ENCODE measurements at places on chromosomes 16 and 17.

GRCh38 chr17:58353389-58353825, 1.4 kb upstream of the SUPT4H1 start:
- DNase-seq: no peak

- DNase-seq: no peak
These were observed 18.9 kb upstream of the P2RX1 start for GRCh38 chr17:3935140-3935542.

- DNase-seq: no peak
These were observed 682.4 kb downstream of the TOX3 start for GRCh38 chr16:51864575-51864974.

DNA sequence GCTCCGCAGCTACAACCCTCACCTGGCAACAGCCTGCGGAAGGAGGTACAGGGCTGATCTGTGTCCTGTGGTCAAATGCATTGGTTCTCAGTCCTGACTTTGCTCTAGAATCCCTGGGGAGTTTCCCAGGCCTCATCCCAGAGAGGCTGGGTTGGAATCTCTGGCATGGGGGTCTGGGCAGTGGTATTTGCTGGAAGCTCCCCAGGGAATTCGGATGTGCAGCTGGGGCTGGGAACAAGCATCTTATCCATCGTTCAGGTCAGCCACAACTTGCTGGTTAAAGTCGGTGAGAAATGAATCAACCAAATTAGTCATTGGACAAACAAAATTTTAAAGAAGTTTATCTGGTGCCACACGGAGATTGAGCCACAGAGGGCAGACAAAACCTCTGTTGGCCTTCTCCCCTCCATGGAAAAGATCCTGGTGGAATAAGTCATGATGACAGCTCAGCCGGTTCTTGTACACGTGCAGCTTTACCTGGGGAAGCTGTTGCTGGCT, 231.2 kb downstream of the FOXL1 start:
- peak; percentile 11 for DNase-seq

- no peak for DNase-seq
These were observed 70.5 kb downstream of the TIMM22 start for GRCh38 chr17:1067282-1067956.

DNA sequence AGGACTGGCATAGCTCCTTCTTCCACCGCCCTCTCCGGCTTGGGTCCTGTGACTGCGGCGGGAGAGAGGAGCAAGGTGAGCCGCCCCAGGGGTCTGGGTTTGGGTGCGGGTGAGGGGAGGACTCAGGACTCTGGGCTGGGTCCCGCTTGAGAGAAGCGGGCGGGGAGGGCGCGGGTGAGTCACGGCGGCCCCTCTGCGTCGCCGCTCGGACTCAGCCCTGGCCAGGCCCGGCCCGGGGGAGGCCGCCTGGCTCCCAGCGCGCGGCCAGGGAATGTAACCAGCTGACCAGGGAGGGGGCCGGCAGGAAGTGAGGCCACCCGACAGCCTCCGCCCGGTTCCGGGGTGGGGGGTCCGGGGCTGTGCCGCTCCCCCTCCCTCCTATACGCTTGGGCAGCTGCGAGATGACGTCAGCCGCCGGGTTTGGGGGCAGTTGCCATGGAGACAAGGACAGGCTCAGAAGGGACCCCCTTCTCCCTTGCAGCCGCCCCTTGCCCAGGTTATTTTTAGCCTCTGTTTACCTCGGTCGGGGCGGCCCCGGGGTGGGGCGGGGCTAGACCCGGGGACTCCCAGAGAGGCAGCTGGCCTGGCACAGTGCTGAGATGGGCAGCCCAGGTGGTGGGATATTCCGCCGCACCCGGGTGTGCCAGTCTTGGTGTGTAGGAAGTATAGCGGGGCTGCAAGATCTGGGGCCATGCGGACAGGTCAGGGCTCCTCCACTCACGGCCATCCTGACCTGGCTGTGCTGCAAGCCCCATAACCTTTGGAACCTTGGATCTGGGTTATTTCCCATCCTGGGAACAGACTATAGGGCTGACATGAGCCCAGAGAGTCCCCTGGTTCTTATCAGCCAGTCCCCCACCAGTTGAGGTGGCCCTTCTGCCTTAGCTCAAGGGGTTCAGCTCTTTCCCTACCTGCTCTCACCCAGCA, 1.6 kb downstream of the RIPOR1 start:
- DNase-seq: no peak

DNA sequence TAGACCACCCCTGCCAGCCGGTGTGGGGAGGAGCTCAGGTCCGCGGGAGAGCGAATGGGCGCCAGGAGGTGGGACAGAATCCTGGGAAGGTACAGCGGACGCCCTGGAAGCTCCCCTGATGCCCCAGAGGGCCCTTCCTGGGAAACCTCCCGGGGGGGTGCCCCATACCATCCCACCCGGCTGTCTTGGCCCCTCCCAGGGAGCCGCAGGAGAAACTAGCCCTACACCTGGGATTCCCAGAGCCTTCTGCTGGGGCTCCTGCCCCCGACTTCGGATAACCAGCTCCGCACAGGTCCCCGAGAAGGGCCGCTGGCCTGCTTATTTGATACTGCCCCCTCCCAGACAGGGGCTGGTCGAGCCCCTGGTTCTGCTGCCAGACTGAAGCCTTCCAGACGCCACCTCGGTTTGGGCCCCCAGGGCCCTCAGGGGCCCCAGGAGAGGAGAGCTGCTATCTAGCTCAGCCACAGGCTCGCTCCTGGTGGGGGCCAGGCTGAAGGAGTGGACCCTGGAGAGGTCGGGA, 3.0 kb upstream of the CBX4 start:
- DNase-seq: no peak

DNA sequence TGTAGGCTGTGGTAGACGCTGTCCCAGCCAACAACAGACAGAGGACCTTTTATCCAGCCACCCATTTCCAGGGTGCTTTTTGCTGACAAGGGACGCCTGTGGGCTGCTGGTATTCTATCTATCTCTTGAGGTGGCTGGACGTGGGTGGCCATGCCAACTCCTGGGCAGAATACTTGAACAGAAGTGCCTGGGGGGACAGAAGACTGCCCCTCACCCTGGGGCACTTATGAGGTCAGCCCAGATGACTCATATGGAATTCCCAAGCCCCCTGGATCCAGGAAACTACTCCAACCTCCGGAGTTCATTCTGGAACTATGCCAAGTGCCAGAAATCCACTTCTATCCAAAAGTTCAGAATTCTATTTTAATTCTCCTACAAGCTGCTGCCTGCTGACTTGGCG, 61.3 kb downstream of the CDRT4 start:
- no peak for DNase-seq

DNA sequence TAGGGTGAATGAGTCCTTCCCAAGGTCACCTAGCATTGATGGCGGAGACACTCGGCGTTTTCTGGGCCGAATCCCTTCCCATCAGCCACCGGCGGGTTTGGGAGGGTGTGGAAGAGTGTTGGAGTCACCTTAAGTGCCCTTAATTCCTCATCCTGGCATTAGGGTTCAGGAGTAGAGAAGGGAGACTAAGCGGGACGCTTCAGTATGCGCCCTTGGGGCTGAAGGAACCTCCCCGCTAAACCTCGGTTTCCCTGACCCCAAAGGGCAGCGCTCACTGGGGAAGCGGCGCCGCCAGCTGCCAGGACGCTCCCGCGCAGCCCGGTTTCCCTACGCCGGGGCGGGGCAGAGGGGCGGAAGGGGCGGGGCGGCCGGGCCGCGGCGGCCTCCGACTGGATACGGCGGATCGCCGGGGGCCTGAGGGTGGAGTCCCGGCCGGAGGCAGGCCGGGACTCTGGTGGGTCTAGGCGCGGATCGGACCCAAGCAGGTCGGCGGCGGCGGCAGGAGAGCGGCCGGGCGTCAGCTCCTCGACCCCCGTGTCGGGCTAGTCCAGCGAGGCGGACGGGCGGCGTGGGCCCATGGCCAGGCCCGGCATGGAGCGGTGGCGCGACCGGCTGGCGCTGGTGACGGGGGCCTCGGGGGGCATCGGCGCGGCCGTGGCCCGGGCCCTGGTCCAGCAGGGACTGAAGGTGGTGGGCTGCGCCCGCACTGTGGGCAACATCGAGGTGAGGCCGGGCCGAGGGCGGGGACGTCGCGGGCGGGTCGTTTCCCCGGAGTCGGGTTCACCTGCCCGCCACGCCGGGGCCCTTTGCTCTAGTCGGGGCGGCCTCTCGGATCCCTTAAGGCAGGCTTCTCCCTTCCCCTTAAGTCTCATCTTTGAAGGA, at the start of gene DHRS11:
TSS of gene DHRS11 (plus strand) at position 446 of the 882 bp plus-strand sequence. CDS start at position 577, 131 bp downstream.
- no peak for DNase-seq

DNA sequence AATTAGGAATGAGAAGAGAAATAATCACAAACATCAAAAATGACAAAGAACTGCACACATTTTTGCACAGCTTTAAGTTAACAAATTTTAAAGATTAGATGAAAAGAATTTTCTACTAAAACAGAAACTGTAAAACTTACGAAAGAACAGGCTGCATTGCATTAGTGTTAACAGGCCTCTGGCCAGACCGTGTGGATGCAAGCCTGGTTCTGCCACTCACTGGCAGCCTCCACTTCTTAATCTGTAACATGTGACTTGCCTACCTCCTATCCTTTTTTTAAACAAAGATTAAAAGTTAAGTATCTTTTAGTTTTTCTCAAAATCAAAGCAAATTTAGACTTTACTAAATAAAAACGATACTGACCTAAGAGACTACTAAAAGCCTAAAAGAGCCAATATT, 37.5 kb downstream of the CREBBP start:
- DNase-seq: no peak

DNA sequence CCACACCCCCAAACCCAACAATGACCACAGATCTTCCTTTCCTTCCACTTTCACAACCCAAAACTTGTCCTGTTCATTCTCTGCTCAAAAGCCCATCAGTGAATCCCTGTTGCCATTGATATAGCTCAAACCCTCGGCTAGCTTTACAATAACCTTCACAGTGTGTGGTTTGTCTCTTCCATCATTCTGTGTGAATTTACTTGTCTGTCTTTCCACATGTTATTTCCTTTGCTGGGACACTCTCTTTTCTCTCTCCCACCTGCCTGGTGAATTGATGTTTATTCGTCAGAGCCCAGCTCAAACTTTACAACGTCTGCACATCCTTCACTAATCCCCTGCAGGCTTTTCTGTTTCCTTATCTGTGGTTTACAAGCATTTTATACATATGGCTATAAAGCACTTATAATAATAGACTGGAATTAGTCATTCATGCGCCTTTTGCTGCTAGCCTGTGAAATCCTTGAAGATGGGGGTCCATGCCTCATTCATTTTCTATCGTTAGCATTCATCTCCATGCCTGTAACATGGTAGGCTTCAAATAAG, 114.4 kb downstream of the CDH13 start:
- DNase-seq: no peak

GRCh38 chr16:11329071-11329491, 16.2 kb upstream of the RMI2 start:
- no peak for DNase-seq

DNA sequence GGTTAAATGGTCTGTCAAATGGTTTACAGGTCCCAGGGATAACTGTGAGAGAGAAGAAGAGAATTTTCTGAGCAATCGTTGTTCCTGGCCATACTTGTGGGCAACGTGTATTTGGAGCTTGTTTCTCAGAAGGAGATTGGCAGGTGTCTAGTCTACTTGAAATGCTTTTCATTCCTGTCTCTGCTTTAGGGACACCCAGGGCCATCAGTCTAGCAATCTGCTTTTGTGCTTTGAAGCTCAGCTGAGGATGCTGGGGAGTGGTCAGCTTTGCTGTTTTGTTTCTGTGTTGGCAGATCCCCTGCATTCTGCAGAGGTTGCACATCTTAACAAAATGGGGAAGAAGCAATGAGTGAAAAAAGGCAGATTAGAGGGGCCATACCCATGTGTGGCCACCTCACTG, 193.7 kb downstream of the SHISA9 start:
- no peak for DNase-seq

DNA sequence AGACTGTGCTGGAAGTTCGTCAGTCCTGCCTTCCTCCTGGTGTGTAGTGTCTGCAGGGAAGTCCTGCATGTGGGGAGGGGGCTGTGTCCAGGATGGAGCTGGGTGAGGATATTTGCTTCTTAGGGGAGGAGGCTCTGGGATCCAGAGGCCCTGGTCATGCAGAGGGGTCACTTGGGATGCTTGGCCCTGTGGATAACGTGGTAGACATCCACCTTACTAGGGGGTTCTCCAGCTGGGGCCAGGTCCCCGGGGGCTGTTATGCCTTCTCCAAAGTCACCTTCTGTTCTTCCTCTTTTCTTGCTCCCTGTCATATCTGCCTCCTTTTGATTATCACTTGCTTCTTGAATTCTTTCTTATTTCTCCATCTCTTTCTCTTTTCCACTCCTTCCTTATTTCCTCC, 43.8 kb downstream of the SLC6A2 start:
- DNase-seq: no peak

DNA sequence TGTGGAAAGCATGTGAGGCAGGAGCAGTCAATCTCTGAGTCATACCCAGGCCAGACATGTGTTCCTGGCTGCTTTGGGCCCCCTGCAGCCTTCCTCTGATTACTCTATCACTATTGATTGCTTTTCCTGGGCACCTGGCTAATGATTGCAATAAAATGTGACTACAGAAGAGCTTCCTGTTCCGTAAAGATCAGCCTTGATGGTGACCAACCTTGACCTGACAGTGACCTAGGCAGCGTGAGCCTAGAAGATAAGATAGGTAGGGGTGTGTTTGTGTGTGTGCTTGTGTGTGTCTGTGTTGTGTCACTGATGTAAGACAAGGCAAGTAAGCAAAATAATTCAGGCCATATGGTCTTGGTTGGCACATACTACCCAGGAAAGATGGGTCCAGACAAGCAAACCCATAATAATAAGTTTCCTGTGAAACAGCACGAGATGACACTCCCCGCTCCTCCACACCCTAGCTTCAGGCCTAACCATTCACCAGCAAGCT, 367.7 kb upstream of the CDH11 start:
- no peak for DNase-seq

- no peak for DNase-seq
These were observed 21.3 kb downstream of the TMEM186 start for GRCh38 chr16:8776129-8776584.

All from GM04503 (cell line).